ENCODE measurements at places on chromosomes 16 and 17. TPM values are rescaled to one million over a fixed set of nuclear protein-coding genes. Genes with fewer than 3 reads are reported as not detected.

CDRT4 gene
- total RNA-seq, result 4.6 TPM

SLC6A2 gene
- not detected for total RNA-seq

KRT32 gene
- not detected for total RNA-seq

MEOX1 gene
- not detected for total RNA-seq

All from vein endothelial cell (primary cell).